ENCODE measurements at places on chromosomes 2 and 18. TPM values are rescaled to one million over a fixed set of nuclear protein-coding genes. Genes with fewer than 3 reads are reported as not detected.

MAP3K19 gene
- not detected for total RNA-seq

GRCh38 chr2:121291251-121291580, 6.2 kb upstream of the TFCP2L1 start:
- DNase-seq, result no peak

FAM228A gene
- total RNA-seq, result 1.2 TPM

GRCh38 chr2:159176555-159176954, 109.9 kb downstream of the WDSUB1 start:
- no peak for DNase-seq

LOXHD1 gene
- 0.29 TPM for total RNA-seq

- DNase-seq, result no peak
Measured at GRCh38 chr2:149027590-149028250, 10.8 kb upstream of the LYPD6B start.

DNA sequence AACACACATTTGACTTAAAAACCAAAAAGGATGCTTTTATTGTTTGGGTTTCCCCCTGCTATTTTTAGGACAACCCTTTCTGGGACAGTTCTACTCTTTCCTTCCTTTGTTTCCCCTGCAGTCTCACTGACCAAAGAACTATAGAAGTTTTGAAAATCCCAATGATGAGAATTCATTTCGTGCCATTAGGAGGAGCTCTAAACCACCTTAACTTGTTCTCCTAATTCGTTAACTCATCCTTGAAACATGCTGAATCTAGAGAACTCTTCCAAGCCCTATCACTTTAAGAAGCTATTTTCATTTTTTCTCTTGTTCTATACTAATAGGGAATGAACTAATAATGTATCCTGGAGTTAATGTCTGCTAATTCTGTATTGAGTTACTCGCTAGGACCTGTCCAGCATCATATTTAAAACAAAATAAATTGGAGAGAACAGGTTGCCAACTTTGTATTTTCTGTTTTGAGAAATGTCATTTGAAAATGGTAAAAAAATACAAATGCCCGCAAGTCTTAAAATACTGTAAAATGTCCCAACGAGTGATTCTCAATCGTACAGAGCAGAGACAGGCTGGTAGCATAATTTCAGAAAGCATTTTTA, 62.9 kb downstream of the AFTPH start:
- no peak for DNase-seq

CSRNP3 gene
- total RNA-seq, result 6.4 TPM

PDE1A gene
- 9.7 TPM for total RNA-seq

PCARE gene
- total RNA-seq, result not detected

DNA sequence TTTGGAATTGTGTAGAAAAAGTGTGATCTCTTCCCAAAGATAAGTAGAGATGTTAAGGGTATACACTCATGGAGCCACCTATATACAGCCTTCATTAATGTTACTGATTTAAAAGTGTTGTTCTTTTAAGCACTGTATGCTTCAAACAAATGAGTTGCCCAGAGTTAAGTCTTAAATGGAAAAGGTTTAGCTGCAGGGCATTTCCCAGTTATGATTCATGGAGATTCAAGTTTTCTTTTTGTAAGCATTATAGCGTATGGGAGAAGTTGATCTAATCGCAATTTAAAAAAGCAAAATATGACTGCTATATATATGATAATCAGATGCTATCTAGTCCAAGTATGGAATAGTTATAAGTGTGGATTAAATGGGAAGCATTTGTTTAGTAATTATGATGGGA, 4.8 kb downstream of the PDK1 start:
- no peak for DNase-seq

LIMS4 gene
- 1.6 TPM for total RNA-seq

- no peak for DNase-seq
Measured at GRCh38 chr18:58541789-58542425, 87.0 kb downstream of the ALPK2 start.

DNA sequence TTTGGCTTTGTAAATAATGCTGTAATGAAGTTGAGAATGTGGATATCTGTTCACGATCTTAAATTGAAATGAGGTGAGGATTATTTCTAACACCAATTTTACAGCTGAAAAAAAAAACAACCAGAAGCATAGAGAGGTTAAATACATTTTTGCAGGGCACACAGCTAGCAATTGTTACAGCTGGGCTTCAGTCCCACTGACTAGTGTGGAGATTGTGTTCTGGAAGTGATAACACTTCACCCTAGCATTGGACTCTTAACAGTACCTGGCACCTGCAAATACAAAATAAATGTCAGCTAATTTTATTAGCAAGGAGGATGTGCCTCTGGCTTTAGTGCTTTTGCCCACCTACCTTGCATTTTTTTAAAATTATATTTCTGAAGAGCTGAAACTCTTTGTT, 28.8 kb downstream of the CAVIN2 start:
- DNase-seq, result no peak

- no peak for DNase-seq
Measured at GRCh38 chr2:60839126-60839813, 42.1 kb upstream of the REL start.

GRCh38 chr2:8506746-8507145, 175.1 kb upstream of the ID2 start:
- DNase-seq, result no peak

- DNase-seq, result no peak
Measured at GRCh38 chr18:44602845-44603244, 77.8 kb upstream of the SETBP1 start.

- DNase-seq, result no peak
Measured at GRCh38 chr2:237698358-237698694, 70.9 kb downstream of the LRRFIP1 start.

LAMA1 gene
- total RNA-seq, result 2.7 TPM

GRCh38 chr2:163856941-163857340, 121.1 kb upstream of the FIGN start:
- no peak for DNase-seq

GRCh38 chr2:10519394-10519740, 71.2 kb upstream of the ODC1 start:
- DNase-seq, result no peak

SERPINB10 gene
- total RNA-seq, result not detected

- DNase-seq, result no peak
Measured at GRCh38 chr2:240127911-240128607, 8.0 kb downstream of the COPS9 start.

Measured in ureter (tissue), 1 donor.